ENCODE measurements at places on chromosomes 2 and 18. TPM values are rescaled to one million over a fixed set of nuclear protein-coding genes. Genes with fewer than 3 reads are reported as not detected.

Gene ITPRIPL1
- 0.55 TPM for total RNA-seq

Gene CCDC148
- total RNA-seq, result 3.5 TPM

- peak; percentile 51 for DNase-seq
These were observed at the start of gene FRZB for GRCh38 chr2:182866461-182867406. Gene FRZB, minus strand, starts transcription at chr2:182866637. Its CDS starts 85 bp downstream, at chr2:182866552.

DNA sequence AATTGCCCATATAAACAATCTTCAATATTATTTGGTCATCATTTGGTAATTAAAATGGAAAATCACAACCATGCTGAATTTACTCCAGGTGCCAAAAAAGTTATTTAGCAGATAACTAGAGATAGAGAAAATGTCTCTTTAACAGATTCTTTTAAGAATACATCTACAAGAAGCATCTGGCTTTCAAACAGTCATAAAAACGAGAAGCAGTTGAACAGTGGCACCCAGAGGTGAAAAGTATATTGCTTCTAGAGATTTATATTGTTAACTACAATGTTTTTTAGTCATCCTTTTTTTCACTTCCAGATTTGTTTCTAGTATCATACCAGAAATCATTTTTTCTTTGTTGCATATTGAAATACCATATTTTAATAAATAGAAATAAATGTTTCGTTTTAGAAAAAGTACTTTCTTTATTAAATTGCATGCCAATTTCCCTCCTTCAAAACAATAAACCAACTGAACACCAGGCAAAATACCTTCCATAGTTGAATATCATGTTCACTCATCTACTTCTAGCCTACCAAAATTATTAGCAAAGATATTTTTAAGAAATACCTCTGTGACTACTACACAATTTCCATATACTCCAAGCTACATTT is 65.4 kb upstream of the HNRNPA3 start:
- DNase-seq, result peak; percentile 34

DNA sequence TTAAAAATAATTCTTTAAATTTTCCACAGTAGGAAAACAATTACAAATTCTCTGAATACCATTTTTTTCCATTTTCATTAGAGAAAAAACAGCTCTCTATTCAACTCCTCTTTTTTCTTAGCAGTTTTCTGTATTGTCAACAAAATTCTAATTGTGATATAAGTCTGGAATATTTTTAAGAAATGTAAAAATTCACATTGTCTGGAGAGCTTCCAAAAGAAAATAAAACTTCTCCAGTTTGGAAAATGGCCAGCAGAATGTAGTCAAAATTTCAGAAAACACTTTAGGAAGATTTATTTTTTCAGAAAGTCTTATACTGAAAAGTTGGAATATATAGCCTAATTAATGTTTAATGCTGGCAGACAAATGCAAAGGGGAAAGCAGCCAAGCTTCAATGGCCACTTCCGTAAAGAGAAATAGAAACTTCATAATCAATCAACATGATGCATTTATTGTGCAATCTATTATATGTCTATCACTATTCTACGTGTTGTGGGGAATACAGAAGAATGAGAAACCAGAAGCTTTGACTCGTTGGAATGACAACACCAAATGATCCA is 733.2 kb upstream of the PKDCC start:
- DNase-seq, result no peak

DNA sequence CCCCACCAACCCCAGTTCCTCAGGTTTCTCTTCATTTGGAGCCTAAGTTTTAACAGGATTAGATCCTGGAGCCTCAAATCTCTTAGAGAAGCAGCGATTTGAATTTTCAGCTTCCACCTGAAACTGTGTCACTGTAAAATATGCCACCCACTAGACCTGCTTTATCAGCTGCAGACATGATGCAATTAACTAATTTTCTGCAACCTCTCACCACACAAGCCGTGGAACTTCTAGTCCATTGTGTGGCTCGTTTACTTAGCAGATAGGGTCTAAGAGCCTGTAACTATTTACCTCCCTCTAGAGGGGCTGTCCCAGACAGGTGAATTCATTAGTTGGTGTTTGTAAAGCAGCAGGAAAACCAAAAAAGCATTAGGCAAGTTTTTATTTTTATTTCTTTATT is 31.6 kb upstream of the FZD5 start:
- no peak for DNase-seq

DNA sequence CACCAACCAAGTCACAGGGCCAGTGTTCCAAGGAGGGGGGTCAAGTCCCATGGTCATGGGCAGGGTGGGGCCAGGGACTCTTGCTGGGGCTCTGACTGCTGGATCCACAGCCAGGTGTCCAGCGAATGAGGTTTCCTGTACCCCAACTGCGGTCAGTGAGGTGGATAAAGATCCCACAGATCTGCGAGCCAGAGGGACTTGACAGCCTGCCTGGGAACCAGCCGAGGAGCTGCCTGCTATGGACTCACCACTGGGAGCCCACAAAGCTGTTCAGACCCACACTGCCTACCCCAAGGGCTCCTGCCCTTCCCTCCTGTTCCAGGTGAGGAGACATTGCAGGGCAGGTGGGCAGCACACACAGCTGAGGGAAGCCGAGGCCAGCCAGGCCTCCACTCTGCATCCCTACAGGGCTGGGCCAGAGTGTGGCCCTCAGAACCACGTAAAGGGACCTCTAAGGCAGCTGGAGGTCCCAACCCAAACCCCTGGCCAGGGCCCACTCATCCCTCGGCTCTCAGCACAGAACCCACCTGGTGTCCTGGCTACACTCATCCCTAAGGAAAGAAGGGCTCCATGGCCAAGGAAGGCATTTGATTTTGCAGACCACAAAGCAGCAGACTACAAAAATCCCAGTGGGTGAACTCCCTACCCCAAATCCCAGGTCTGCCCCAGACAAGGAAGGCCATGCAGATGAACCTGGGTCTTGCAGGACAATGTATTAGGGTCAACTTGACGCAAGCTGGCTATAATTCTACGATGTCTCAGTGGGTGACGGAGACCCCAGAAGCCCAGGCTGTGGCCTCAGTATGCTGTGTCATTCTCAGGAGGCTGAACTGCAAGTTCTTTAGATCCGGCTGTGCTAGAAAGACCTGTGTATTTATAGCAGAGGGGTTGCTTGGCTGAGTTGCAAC is 209.2 kb downstream of the MGAT5 start:
- peak; percentile 30 for DNase-seq

Gene OXER1
- total RNA-seq, result not detected

DNA sequence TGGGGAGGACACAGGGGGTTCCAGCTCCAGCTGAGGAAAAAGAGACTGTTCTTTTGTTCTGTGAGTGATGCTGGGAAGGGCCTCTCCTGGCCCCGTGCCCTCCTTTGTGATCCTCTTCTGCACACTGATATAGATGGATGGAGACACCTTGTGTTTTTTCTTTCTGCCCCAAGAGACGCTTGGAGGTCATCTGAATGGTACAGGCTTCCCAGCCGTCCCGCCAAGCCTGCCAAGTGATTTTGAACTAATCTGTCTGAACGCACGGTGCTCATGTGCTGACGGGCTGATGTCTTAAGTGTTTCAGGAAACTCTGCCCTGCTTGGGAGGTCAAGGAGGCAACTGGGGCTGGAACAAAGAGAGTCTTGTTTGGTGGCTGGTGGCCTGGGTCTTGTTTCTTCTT is 57.5 kb downstream of the KIF5C start:
- no peak for DNase-seq

DNA sequence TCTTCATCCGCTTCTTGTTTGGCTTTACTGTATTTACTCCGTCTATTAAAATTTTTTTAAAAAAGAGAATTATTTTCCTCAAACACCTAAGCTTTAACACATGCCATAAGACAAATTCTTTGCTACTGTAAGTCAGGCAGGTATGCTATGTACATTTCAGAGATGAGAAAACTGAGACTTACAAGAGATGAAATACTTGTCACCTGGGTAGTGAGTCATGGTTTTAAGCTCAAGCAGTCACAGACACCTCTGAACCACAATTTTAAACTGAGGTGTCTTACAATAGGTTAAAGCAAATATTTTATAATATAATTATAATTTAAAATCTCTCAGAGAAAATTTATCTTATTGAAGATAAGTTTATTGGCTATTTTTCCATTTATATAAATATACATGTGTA is 126.0 kb downstream of the EPHA4 start:
- no peak for DNase-seq

DNA sequence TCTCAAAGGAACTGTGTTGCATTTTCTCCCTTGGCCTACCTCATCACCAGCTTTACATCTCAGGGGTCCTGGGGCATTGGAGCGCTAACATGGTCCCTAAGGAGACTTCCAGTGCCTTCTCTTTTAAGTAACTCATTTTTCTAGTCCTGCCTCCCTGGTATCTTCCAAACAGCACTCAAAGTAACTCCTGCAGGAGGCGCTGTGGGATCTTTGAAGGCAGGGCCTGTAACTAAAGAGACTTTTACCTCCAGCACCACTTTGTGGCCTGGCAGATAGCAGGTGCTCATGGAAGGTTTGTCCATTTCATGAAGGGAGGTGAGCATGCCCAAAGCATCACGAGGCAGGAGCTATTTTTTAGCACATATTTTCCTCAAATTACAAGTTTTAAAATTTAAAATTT is 411.0 kb upstream of the GYPC start:
- no peak for DNase-seq

DNA sequence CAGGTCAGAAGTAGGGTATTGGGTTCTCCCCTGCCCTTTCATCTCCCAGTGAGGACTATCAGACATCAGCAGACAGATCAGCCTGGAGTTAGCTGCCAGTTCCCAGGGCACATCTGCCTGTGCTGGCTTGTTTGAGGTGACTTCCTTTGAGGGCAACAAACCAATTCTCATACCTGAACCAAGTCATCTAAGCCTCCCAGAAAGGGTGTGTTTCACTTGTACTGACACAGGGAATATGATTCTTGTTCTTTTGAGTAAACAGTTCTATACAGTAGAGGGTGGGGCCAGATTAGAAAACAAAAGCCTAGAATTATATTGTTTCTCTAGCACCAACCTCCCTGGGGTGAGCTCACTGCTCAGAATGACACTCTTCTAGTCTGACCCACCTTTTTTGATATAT is 591.9 kb downstream of the SLC4A3 start:
- no peak for DNase-seq

Gene LIMS4
- 2.7 TPM for total RNA-seq

GRCh38 chr2:71747559-71747958 is 294.2 kb downstream of the DYSF start:
- DNase-seq, result no peak

DNA sequence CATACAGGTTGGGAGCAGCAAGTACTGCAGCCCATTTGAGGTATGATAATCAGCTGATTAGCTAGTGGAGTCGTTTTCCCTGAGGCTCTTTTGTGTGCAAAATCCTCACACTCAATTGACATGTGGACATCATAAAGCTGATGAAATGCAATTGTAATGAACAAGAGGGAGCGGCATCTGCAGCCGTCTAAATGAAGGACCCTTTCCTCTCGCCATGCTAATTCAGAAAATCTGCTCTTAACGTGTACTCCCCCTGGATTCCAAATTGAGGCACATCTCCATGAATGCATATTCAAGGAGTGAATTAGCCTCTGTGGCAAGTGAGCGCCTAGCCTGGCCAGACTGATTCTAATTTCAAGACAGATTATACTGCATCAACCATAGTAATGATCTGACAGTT is 260.9 kb upstream of the ATP5MC3 start:
- DNase-seq, result no peak

- no peak for DNase-seq
These were observed 34.1 kb upstream of the GCC2 start for GRCh38 chr2:108414945-108415344.

- peak; percentile 15 for DNase-seq
These were observed 28.7 kb downstream of the KLHL29 start for GRCh38 chr2:23413641-23414040.

GRCh38 chr2:215431778-215432758 is 3.8 kb downstream of the FN1 start:
- DNase-seq, result no peak

Gene RALBP1
- total RNA-seq, result 85.3 TPM

- peak; percentile 89 for DNase-seq
These were observed 219.4 kb downstream of the MREG start for GRCh38 chr2:215793747-215794595.

Gene HNMT
- total RNA-seq, result 65.8 TPM

- peak; percentile 65 for DNase-seq
These were observed 8.7 kb upstream of the ADGRF3 start for GRCh38 chr2:26355038-26355995.

DNA sequence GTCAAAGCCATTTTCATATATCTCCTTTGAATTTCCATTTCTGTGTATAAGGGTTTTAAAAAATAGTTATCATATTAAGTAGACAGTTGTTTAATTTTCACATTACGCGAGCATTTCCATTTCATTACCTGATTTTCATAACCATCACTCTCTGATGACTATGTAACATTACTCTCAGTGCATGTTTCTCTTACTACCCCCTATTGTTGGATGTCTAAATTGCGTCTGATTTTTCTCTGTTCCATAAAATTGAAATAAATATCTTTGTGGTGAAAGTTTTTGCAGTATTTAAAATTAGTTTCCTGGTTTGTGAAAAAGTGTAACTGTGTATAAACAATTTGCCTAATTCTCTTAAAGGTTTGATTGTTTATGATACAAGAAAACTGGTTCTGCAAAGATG is 123.8 kb downstream of the MYO1B start:
- no peak for DNase-seq

- no peak for DNase-seq
These were observed 141.0 kb downstream of the NR4A2 start for GRCh38 chr2:156191527-156191926.

Gene DYNAP
- total RNA-seq, result not detected

- DNase-seq, result no peak
These were observed 249.4 kb upstream of the KLHL29 start for GRCh38 chr2:23135481-23136100.

- DNase-seq, result no peak
These were observed 335.2 kb downstream of the KCNJ3 start for GRCh38 chr2:155033652-155034051.

GRCh38 chr2:48508461-48509124 is 21.4 kb upstream of the STON1 start:
- peak; percentile 64 for DNase-seq

Gene MRPL19
- total RNA-seq, result 95.7 TPM

DNA sequence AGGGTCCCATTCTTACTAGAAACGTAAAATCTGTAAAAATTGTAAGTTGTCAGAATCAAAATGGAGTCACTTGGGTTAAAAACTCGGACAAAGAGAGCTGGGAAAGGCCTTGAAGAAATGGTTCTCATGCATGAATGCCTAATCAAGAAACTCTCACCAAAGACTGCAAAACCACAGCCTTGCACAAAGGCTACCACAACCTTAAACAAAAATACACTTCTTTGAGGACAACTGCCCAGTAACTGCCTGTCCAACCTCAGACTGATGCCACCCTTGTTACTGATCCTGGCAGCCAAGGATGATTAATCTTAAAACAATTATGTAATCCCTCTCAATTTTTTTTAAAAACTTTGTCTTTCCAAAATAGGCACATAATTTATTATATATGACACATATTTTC is 299.3 kb downstream of the CCDC85A start:
- peak; percentile 10 for DNase-seq

DNA sequence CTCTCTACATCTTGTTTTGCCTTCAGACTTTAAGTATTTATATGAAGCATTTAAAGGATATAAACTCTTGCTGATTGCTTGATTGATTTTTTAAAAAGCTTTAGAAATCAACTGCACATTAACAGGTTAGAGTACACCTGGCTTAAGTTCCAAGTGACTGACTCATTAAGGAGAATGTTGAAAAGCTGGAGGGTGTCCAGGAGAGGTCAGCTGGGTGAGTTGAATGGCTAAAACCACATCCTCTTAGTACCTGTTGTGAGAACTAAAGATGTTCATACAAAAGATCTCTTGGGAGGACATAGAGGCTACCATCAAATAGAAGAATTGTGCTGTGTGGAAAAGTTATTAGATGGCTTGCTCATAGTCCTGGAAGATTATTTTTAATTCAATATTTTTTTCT is 206.8 kb downstream of the TXNL1 start:
- DNase-seq, result no peak
